ENCODE measurements at places on chromosomes 1 and 21.

GRCh38 chr1:92004129-92004528 is 25.7 kb upstream of the EPHX4 start:
- no peak for DNase-seq

GRCh38 chr1:244837597-244838258 is 2.3 kb downstream of the COX20 start:
- DNase-seq, result no peak

- DNase-seq, result no peak
Observed at GRCh38 chr1:72037745-72038343, 244.5 kb downstream of the NEGR1 start.

- peak; percentile 55 for DNase-seq
Observed at GRCh38 chr1:209601809-209602657, 18.5 kb downstream of the CAMK1G start.
